Stimulated activated CD8-positive, alpha-beta memory T cell treated with anti-CD3 and anti-CD28 coated beads, Interleukin-4, amount 100 ng/mL, for 24 hours (primary cell): ENCODE measurements at places on chromosomes 3 and 15.

DNA sequence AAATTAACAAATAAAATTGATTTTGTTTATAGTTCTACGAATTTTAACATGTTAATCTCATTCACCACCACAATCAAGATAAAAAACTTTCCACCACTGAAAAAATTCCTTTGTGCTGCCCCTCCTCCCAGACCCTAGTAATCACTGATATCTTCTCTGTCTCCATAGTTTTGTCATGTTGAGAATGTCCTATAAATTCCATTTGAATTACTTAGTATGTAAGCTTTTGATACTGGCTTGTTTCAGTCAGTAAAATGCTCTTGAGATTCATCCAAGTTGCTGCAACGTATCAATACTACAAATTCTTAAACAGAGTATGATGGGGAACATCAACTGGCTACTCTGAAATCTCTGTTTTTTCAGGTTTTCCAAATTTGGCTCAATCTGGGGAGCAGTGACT, 129.6 kb downstream of the CTNNB1 start:
- DNase-seq, result no peak

DNA sequence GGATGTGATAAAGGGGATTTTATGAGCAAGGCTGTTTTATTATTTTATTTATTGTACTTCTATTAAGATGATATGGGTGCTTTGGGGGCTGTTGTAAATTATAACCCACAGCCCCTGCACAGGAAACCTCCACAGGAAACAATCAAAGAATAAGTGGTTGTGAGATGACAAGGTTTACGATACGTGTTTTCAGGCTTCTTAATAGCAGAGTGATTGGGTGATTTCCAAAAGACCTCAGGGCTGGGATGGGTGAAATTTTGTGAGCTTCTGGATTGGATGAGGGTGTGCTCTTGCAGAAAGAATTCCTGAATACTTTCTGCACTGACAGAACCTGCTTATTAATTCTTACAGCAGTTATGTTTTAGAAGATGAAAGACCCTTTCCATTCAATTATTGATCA, 21.4 kb downstream of the CHL1 start:
- no peak for DNase-seq

GRCh38 chr15:75148280-75148679, 53.4 kb upstream of the C15orf39 start:
- DNase-seq, result no peak

DNA sequence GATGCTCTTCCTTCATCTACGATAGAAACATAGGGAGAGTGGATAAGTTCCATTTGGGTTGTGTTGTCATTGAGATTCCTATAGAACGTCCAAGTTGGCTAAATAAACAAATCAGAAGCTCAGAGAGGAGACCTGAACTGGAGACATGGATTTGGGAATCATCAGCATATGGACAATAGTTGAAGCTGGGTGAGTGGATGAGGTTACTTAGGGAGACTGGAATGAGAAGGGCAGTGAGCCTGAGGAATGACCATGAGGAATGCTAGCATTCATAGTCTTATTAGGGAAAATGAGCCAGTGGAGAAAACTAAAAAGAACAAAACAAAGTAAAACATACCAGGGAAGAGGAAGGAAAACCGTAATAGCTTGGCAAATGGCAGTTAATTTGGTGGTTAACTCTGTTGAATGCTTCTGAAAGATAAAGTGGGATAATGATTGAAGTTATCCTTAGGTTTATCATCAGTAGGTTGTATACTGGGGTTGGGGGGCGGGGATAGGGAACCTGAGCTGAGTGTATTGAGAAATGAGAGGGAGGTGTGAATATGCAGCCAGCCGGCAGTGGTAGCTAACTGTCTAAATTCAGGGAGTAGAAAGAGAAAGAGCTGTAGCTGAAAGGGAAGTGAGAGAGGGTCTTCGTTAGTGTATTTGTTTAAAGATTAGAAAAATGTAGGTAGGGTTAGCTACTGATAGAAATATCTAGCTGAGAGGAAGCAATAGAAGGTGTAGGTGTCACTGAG, 74.6 kb downstream of the ARHGEF26 start:
- DNase-seq, result no peak

GRCh38 chr15:22930782-22931484, 49.2 kb downstream of the CYFIP1 start:
- no peak for DNase-seq

- DNase-seq, result no peak
These were observed 27.8 kb downstream of the FNDC3B start for GRCh38 chr3:172066880-172067796.

- no peak for DNase-seq
These were observed 37.5 kb downstream of the TTC23 start for GRCh38 chr15:99211926-99212325.

GRCh38 chr3:177371888-177372287, 174.6 kb upstream of the TBL1XR1 start:
- DNase-seq, result no peak

DNA sequence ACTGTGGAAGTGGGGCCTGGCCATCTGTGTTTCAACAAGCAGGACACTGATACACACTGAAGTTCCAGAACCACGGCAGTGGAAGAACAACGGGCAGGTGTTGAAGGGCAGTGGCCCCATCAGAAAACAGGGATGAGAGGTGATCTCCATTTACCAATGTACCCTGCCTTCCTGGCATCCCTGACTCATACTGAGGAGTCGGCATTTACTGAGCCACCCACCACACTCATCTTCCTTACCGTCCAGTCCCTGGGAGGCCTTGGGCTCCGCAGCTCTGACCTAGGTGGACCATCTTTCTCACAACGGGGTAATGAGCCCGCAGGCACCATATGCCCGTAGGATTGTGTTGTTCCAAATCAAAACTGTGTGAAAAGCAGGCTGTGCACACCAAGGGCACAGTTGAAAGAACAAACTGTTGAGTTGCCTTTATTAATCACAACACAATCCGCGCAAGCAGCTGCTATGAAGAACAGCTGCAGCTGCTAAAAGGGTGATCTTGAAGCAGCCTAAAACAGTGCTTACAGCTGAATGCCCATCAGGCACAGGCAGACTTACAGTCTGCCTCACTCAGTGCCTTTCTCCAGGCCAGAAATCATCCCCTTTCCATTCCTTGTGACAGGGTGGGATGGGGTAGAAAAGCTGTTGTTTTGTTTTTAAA, 12.9 kb downstream of the MB21D2 start:
- DNase-seq, result no peak

GRCh38 chr3:192130534-192131132, 596.7 kb downstream of the FGF12 start:
- no peak for DNase-seq

- DNase-seq, result no peak
These were observed 94.0 kb upstream of the MEX3B start for GRCh38 chr15:82139823-82140268.

DNA sequence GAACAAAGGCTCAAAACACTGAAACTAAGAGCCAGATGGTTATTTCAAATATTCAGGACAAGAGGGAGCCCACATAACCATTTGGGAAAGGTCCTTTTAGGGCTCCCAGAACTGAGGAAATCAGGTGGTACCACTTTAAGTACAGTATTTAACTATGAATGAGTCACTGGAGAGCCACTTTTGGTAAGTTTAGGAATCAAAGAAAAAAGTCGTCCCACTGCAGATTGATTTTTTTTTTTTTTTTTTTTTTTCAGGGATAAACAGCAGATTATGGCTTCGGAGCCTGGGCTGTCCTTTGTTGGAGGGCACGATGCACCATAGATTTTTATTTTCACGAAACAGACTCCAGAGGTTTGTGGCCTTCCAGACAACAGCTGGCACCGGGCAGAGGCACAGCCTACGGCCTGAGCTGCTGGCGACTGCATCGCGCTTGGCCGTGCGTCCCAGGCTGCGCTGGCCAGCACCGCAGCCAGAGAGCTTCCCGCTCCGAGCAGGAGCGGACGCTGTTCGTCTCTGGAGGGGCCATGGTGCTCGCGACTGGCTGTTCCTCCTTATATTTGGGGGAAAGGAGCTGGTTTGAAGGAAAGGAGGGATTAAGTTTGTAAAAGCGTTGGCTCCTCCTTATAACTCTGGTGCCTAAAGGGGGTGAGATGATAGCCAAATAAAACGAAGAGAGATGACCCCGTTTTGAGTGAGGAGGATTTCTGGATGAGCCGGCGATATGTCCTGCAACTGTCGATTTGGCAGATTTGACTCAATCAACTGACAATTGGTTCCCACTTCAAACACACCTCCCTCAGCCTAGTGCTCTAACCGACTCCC, 152.9 kb upstream of the GOLIM4 start:
- no peak for DNase-seq
